HTR-8/SVneo (cell line): ENCODE measurements at places on chromosomes 6 and 20.

GRCh38 chr6:7135755-7136154 lies 28.0 kb downstream of the RREB1 start:
- DNase-seq = no peak

DNA sequence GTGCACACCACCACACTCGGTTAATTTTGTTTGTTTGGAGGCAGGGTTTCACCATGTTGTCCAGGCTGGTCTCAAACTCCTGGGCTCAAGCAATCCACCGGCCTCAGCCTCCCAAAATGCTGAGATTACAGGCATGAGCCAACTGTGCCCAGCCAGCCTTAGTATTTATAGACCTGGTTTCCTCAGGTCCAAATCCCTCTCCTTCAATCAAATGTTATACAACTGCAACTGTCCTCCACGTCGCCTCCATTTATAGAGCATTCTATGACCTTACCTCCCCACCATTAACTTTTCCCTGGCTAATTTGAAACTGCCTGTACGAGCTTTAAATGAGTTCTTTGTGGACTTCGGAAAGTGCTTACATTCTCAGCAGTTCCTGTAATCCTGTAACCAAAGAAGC lies 39.3 kb upstream of the IPCEF1 start:
- no peak for DNase-seq

- DNase-seq = no peak
These were observed 754.5 kb downstream of the PTPRT start for GRCh38 chr20:42435230-42435629.

DNA sequence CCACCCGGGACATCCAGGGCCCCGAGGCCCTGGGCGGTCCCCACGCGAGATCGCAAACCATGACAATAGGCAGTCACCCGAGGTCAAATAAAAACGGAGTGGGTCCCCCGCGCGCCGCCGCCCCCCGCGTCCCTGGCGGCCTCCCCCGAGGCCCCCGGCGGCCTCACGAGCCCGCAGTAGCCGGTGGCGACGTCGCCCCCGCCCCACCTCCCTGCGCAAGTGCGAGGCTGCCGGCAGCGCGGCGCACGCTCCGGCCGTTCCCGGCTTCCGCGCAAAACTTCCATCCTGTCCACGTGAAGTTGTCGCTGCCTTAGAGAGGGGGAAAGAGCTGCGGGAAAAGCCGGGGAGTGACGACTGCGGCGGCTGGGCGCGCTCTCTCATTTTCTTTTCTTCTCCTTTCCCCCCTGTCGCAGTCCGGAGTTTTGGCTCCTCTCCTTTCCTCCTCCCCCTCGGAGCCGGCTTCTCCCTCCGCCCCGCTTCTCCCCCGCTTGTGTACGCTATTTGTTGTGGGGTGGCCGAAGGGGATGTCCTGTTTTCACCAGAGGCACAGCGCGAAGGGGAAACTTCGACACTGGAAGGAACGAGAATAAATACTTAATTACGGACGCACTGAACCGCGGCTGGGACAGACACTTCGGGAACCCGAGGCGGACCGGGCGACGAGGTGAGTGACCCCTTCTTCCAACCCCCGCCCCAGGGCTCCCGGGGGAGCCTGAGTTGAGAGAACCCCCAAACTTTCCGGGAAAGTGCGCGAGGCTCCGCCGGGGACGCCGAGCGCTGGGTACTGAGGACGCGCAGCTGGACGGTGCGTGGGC lies at the start of gene EYA4:
Gene EYA4, plus strand, starts transcription at position 272 of the 815 bp plus-strand sequence. CDS start 33,424 bp downstream, outside the sequence.
- DNase-seq = no peak

DNA sequence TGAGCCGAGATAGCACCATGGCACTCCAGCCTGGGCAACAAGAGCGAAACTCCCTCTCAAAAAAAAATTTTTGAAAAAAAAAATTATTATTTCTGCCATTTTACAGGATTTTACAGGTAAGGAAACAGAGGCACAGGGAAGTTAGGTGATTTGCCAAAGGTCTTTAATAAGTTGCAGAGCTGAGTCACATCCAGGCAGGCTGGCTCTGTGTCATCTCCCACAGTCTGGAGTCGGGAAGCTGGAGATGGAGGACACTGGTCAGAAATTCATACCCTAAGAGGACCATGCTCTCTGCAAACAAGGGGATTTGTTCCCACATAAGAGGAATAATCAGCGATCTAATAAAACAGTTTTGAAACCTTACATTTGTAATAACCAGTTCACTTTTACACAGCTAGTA lies 24.1 kb downstream of the HECA start:
- no peak for DNase-seq

GRCh38 chr6:39879535-39879934 lies 54.7 kb downstream of the MOCS1 start:
- no peak for DNase-seq
